Activated CD4-positive, alpha-beta T cell treated with anti-CD3 and anti-CD28 coated beads for 48 hours (primary cell): ENCODE measurements at places on chromosomes 4 and X.

GRCh38 chr4:4362991-4363697, 23.8 kb upstream of the NSG1 start:
- no peak for DNase-seq

DNA sequence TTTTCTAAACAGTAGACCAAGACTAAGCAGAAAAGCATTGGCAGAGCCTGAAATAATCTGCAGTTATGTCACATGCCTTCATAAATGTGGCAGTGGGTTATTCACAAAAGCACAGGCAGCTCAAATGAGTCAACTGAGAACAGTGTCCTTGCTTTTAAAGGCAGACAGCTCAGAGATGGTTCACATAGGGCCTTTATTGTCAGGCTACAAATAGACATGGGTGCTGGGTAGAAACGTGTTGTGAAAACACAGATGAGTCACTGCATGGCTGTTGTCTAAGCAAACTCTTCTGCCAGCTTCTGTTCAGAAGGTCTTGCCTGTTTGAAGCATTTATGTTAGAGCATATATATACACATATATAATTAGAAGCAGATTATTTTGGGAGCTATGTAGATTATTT, 118.0 kb downstream of the SLC4A4 start:
- no peak for DNase-seq

DNA sequence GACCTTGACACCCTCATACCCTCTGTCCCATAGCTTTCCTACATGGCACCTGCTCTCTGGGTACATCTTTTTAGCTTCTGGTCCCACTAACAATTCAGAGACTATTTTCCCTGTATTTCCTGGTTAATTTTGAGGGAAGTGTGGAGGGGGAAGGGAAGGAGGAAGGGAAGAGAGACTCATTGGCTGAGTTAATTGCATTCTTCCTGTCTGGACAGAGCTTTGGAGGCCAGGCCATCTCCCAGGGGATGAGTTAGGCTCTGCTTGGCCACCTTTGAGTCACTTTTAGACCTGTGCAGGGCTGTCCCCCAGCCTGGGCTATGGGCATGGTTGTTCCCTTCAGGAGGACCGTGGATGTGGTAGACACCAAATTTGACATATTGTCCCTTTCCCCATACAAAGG, 167.9 kb upstream of the PGRMC2 start:
- no peak for DNase-seq

- peak; percentile 14 for DNase-seq
Observed at GRCh38 chrX:16771483-16772398, 14.5 kb upstream of the TXLNG start.

- no peak for DNase-seq
Observed at GRCh38 chrX:149495573-149496071, 9.5 kb downstream of the IDS start.

DNA sequence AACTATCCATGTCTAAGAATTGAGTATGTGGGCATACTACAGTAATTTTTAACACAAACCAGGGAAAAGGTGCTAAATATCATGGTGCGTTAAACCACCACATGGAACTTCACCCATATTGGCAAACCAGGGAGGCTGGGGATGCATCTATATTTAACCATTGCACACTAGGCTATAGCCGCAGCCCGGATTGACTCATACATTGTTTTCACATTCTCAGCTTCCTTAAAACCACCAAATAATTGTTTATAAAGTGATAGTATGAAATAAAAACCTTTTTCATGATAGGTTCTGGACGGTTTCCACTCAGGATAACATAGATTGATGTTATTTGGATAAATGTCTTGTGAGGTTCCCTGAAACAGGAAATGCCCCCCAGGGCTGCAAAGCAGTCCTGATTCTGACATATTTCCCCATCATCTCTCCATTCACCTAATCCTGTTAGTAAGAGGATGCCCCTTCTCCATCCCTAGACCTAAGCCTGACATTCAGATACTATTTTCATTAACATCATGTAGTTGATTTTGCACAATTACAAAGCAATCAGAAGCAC, 7.9 kb downstream of the COL25A1 start:
- no peak for DNase-seq

DNA sequence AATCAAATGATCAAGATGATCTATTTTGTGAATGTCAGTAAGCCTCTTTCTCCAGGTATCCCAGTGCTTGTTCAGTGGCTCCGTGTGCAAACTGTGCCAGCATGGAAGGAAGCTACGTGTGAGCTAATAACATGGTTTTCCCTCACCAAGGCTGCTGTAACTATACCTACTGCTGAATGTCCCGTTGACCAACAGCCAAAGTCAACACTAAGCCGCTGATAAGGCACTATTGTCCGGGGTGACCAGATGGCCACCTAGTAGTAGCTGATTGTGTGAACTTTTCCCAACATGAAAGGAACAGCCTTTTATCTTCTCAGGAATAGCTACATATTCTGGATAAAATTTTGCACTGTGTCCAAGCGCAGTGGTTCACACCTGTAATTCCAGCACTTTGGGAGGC, 58.0 kb upstream of the ABCG2 start:
- no peak for DNase-seq

GRCh38 chrX:132452911-132453550, 35.8 kb downstream of the MBNL3 start:
- no peak for DNase-seq

- DNase-seq, result no peak
Observed at GRCh38 chr4:78237360-78237759, 180.2 kb downstream of the FRAS1 start.

- no peak for DNase-seq
Observed at GRCh38 chr4:100728861-100729260, 211.0 kb upstream of the EMCN start.

GRCh38 chr4:158302076-158302866, 92.0 kb downstream of the TMEM144 start:
- no peak for DNase-seq

GRCh38 chr4:108010167-108010566, 20.5 kb downstream of the HADH start:
- DNase-seq, result no peak

DNA sequence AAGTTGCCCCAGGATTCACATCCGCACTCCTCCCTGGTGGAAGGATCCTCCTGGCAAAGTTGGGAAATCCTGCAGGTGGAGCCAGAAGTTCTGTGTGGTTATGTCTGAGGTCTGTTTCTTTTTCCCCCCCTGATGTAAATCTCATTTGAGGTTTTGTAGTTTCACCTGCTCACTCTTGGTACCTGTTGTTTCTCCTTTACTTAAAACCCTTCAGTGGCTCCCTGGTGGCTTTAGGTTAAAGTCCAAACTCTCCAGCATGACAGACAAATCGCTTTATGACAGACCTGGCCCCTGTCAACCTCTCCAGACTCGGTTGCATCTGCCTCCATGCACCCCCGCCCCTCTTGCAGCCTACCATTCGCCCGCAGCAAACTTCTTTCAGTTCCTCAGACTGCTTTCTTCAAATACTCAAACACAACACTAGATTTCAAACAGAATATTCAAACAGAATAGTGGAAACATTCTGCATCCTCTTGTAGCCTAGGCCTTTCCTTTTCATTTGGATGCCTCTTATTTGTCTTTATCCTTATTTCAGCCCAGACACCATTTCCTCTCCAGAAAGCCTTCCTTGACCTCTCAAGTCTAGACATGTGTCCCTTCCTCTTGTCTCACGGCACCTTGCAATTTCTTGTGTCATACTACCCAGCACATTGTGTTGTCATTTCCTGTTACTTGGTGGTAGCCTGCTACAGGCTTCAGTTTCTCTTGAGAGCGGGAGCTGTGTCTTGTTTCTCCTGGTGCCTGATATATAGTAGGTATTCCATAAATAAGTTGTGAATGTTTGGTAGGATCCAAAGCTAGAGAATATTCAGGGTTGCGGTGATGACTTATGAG, 24.8 kb downstream of the IL13RA1 start:
- no peak for DNase-seq

- DNase-seq, result no peak
Observed at GRCh38 chr4:4267981-4268380, 20.0 kb upstream of the TMEM128 start.

DNA sequence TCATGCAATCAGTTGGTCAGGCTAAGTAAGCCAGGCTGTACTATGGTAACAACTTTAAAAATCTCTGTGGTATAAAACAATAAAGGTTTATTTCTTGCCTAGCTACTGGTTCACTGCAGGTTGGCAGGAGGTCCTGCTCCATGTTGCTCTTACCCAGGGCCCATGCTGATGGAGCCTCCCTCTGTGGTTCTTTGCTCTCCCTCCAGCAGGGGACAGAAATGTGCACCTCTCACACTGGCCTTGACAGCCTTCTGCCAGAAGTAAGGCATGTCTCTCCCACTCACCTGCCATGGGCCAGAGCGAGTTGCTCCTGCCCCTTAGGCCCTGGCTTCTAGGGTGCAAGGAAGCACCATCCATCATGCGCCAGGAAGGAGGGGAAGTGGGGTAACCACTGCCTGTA, 31.1 kb downstream of the CLDN22 start:
- no peak for DNase-seq

GRCh38 chrX:109952985-109953905, 49.7 kb upstream of the TMEM164 start:
- no peak for DNase-seq

- DNase-seq, result no peak
Observed at GRCh38 chr4:168841000-168841671, 168.9 kb downstream of the CBR4 start.

- no peak for DNase-seq
Observed at GRCh38 chrX:137855490-137855889, 289.6 kb downstream of the ZIC3 start.

DNA sequence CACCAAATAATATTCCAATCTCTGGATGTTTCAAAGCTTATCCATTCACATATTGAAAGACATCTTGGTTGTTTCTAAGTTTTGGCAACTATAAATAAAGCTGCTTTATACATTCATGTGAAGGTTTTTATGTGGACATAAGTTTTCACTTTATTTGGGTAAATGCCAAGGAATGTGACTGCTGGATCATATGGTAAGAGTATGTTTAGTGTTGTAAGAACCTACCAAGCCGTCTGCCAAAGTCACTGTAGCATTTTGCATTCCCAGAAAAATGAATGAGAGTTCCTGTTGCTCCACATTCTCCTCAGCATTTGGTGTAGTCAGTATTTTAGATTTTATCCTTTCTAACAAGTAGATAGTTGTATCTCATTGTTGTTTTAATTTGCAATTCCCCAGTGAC, 1047.7 kb downstream of the C4orf33 start:
- DNase-seq, result no peak

DNA sequence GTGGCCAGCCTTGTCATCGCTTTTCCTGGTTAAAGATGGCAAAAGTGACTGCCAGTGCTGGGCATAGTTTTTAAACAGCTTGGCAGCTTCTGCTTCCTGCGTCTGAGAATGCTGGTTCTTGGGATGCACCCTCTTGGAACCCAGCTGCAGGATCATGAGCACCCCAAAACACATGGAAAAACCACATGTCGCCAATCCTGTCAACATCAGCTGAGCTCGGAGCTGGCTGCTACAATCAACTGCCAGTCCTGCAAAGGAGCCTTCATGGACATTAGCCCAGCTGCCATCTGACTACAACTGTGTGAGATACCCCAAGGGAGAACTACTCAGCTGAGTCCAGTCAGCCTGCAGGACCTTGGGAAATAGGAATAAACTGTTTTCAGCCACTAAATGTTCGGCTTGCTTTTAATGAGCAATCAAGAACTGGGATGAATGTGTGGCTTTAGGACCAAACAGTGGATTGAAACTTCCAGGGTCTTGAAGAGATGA, 31.0 kb downstream of the OSTC start:
- no peak for DNase-seq
